ENCODE measurements at places on chromosomes 2 and 18.

DNA sequence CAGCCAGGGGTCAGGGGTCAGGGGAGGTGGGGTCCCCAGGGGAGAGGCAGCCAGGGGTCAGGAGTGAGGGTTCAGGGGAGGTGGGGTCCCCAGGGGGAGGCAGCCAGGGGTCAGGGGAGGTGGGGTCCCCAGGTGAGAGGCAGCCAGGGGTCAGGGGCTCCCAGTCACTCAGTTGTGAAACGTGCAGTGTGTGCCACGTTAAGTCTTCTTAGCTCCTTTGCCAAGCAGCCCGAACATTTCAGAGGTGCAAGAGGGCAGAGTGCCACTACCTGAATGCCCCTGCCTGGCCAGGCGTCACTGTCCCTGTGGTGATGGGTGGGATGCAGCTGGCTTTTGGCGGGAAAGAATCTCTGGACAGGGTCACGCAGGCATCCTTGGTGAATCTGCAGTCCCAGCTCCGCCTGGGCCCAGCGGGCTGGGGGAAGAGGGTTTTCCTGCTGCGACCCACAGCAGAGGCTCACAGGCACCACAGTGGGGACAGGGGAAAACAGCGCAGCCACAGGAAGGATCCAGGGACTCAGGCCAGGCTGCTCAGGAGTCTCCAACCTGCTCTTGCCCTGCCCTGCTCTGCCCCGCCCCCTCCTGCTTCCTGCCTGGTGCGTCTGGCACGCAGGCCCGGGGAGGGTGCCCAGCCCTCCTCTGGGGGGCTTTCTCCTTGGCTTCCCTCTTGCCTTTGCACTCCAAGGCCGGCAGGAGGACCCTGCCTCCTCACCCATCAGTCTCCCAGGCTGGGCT is 188.3 kb downstream of the TWIST2 start:
- DNase-seq = no peak

DNA sequence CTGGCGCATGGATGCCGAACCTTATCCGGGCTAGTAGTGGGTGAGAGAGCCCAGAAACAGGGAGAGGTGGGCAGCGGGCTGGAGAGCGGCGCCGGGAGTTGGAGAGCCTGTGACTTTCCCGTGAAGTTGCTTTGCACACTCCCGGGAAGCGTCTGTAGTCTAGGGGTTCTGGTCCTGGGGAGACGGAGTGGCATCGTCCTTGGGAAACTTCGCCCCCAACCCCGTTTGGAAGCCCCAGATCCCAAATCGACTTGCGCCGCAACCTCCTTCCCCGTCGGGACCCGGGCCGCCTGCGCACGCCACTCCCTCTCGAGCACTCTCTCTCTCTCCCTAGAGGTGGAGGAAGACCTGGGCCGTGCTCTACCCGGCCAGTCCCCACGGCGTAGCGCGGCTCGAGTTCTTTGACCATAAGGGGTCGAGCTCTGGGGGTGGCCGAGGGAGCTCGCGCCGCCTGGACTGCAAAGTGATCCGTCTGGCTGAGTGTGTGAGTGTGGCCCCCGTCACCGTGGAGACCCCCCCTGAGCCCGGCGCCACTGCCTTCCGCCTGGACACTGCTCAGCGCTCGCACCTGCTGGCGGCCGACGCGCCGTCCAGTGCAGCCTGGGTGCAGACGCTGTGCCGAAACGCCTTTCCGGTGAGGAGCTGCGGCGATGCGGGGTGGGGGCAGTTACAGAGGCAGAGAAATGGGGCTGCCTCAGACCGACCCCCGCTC is 456 bp downstream of the DOK1 start:
- peak; percentile 77 for DNase-seq

GRCh38 chr2:233448575-233448974 is 94.3 kb downstream of the DGKD start:
- DNase-seq = no peak

- peak; percentile 75 for DNase-seq
Observed at GRCh38 chr2:68837861-68838341, 33.3 kb downstream of the BMP10 start.

GRCh38 chr2:145380436-145381017 is 860.6 kb upstream of the ZEB2 start:
- peak; percentile 86 for DNase-seq

- no peak for DNase-seq
Observed at GRCh38 chr18:63271148-63271547, 48.4 kb downstream of the BCL2 start.

GRCh38 chr2:43152741-43153647 is 73.4 kb downstream of the ZFP36L2 start:
- no peak for DNase-seq

GRCh38 chr2:133342286-133343017 is 225.8 kb downstream of the NCKAP5 start:
- no peak for DNase-seq

GRCh38 chr2:1868683-1869141 is 124.4 kb upstream of the PXDN start:
- DNase-seq = no peak

- no peak for DNase-seq
Observed at GRCh38 chr2:2041256-2041824, 289.7 kb downstream of the MYT1L start.

DNA sequence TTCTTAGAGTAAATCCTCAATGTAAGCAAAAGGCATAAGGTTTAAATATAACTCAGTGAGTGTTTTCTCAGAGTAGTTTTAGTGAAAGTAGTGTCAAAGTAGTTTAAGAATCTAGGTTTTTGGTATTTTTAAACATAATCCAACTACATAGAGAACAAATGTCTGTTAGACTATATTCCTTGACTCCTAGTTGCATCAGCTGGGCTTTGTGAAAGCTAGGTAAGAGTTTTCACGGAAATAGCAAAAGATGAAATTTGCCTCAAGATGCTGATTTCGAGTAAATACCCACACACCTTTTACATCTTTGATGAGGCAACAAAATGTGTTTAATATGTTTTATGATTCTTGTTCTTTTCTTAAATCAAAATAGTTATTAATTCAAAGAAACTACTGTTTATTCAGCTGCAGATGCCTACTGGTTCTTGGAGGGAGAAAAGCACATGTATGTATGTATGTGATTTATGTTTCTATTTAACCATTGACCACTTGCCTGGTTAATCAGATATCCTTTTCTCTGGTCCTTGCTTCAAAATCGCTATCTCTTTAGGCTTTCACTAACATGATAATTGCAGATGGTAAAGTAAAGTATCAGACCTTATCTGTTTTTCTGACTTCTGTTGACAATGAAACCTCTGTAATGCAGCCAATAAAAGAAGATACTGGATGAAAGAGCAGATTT is 117.4 kb upstream of the NOSTRIN start:
- no peak for DNase-seq
